Sigmoid colon (tissue), 7 donors: ENCODE measurements at places on chromosomes 11 and 22.

DNA sequence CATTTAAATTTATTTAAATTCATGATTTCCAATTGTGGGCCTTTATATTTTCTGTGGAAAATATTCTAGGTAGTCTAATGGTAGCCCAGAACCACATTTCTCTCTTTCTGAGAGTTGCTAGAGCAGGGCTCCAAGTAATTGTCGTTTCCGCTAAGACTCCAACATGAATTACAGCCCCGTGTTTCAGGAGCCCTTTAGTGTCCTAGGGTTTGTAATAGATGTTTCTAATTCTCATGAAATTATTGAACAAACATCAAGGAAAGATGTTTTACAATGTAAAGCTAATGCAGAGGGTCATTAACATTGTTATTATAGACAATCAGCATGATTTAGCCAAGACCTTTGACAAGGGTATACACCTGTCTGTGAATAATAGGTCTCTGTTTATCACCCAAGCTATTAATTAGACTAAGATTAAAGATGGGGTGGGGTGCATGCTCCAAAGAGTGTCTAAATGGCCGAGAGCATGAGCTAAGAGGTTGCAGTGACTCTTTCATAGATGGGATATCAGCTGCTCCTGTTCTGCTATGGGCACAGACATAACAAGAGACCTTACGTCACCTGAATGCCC, 81.8 kb upstream of the NTM start:
- no peak for DNase-seq

DNA sequence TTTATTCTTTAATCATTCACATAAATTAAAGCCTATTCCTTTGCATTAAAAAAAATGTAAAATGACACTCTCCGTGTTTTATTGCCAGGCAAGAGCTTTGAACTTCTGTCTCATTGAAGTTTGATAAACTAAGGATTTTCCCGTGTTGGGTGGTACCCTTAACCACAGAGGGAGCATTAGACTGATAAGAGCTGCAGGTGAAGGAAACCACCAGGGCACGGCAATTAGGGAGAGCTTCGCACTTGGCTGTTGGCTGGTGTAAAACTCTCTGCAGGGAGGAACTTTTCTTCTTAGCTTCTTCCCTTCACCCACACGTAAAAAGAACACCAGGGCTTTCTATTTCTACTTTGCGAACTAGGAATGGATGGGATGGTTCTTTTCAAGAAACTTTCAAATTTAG, 47.0 kb downstream of the CSTPP1 start:
- no peak for DNase-seq

DNA sequence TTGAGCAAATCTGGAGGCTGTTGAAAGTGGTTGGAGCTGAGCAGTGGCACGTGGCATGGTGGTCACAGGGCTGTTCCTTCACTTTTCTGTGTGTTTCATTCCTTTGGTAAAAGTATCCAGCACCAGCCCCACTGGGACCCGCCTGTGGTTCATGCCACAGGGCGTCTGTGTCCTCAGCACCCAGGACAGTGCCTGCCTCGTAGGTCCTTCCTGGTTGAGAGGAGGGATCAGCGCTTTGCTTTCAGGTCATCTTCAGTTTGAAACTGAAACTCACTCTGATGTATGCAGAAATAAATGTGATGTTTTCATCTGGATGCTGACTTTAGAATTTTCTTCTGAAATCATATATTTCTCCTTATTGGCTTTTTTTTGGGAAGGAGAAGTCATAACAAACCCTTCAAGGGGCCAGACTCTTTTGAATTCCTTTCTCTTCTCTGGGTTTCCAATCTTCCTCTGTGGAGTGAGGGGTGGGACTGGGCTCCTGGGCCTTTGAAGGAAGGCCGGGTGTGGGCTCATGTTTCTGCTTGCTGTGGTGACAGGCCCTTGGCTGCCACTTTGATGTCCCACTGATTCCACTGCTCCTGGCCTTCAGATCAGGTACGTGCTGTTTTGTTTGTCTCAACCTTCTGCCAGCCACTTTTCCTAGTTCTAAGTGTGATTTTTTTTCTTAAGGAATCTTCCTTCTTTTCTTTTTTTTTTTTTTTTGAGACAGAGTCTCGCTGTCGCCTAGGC, 26.2 kb downstream of the TBC1D22A start:
- DNase-seq, result peak; percentile 52

- DNase-seq, result peak; percentile 45
Observed at GRCh38 chr22:46969961-46970360, 207.5 kb downstream of the TBC1D22A start.

- no peak for DNase-seq
Observed at GRCh38 chr22:19466126-19466716, 12.8 kb downstream of the UFD1 start.

DNA sequence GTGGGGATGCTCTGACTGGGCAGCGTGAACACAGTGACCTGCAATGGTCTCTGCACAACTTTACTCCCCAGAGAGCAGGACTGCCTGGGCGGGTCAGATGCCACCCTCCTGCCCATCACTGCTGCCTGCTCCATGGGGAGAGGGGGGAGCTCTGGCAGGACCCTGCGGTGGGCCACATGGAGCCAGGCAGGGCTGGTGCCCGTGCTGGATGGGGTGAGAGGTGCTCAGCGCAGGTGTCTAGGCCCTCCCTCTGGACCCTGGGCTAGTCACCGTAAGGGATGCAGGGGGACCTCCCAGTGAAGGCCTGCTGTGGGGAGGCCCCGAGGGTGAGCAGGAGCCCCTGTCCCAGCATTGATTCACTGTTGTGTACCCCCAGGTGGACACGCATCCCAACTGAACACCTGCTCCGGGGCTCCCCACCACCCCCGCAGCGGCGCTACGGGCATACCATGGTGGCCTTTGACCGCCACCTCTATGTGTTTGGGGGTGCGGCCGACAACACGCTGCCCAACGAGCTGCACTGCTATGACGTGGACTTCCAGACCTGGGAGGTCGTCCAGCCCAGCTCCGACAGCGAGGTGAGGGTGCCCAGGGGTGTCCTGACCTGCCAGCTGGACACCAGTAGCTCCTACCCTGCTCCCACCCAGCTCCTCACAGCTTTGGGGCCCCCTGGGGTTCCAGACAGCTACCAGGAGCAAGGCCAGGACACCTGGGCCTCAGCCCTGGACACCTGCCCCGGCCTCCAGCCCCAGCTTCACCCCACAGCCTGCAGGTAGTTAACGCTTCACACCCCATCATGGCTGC, 9.4 kb downstream of the LZTR1 start:
- peak; percentile 66 for DNase-seq

DNA sequence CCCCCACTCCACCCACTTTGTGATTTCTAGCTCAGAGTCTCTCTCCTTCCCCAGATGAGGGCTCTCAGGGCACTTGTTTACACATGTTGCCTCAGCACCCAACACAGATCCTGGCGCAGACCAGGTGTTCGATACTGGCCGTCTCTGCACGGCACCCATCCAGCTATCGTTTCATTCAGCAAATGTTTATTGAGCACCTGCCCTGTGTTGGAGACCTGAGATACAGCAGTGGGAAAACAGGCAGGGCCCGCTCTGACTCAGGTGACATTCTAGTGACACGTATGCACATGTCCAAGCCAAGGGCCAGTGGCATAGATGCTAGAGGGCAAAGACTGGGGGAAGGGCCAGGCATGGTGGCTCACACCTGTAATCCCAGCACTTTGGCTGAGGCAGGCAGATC, 71.9 kb downstream of the NFAM1 start:
- DNase-seq, result no peak

GRCh38 chr11:126494831-126495230, 139.3 kb downstream of the ST3GAL4 start:
- DNase-seq, result peak; percentile 50

GRCh38 chr22:46757104-46757503, 5.3 kb upstream of the TBC1D22A start:
- no peak for DNase-seq

DNA sequence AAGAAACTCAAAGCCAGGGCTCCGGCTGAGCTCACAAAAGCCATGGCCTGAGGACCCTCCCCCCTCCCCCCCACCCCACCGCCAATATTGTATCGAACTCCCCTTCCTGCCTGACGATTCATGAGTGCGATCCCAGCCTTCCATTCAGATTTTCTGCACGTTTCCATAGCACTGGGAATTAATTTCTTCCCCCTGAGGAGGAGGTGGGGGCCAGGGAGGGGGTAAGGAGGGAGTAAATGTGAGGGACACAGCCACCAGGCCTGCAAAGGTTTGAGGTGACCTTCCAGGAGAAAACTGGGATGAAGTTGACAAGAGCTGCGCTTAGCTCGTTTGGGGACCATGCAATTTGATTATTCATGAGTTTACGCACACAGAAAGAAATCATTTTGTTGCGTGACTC, 527.7 kb downstream of the MN1 start:
- no peak for DNase-seq

- DNase-seq, result no peak
Observed at GRCh38 chr11:5288906-5289550, 12.7 kb downstream of the OR51B4 start.
